ENCODE measurements at places on chromosomes 12 and 14.

- no peak for DNase-seq
Measured at GRCh38 chr12:96047229-96048211, 12.1 kb upstream of the LTA4H start.

DNA sequence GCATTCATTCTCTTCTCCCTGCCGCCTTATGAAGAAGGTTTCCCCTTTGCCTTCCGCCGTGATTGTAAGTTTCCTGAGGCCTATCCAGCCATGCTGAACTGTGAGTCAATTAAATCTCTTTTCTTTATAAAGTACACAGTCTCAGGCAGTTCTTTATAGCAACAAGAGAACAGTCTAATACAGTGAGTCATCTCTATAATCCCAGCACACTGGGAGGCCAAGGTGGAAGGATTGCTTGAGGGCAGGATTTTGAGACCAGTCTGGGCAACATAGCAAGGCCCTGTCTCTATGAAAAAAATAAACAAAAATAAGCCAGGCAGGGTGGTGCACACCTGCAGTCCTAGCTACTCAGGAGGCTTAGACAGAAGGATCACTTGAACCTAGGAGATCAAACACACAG lies 259.9 kb downstream of the CEP128 start:
- DNase-seq: no peak

GRCh38 chr14:72201645-72202044 lies 269.4 kb downstream of the RGS6 start:
- DNase-seq: no peak

- DNase-seq: peak; percentile 64
Measured at GRCh38 chr14:60249321-60250256, 568 bp downstream of the PPM1A start.

DNA sequence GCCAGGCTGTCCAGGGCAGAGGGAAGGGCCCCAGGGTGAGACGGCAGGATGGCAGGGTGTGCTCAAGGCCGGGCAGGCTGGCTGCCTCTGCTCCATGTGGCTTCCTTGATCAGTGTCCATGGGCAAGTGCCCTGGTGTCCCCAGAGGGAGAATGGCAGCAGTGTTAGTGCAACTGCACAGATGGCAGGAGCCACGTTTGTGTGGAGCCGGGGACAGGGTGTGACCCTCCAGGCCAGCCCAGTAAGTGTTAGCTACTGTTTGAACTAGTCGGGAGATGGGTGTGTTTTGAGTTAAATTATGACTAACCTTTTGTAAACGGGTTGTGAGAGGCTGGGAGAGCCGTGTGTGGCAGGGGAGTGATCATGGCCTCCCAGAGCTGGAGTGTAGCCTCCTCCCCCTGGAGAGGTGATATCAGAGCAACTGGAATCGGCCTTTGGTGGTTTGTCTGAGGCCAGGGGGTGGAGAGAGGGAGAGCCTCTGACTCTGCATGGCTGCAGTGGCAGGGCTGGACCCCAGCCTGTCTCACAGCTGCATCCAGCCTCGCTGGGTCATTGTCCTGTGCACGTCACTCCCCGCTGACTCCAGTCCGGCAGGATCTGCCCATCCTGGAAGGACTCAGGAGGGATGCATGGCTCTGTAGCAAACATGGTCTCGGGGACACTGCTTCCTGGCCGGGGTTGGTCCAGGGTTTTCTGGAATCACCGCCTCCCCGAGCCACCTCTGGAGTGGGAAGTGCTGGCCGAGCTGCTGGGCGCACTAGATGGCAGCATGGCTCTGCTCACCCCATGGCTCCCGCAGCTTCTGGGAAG lies 27.8 kb downstream of the AACS start:
- DNase-seq: no peak

DNA sequence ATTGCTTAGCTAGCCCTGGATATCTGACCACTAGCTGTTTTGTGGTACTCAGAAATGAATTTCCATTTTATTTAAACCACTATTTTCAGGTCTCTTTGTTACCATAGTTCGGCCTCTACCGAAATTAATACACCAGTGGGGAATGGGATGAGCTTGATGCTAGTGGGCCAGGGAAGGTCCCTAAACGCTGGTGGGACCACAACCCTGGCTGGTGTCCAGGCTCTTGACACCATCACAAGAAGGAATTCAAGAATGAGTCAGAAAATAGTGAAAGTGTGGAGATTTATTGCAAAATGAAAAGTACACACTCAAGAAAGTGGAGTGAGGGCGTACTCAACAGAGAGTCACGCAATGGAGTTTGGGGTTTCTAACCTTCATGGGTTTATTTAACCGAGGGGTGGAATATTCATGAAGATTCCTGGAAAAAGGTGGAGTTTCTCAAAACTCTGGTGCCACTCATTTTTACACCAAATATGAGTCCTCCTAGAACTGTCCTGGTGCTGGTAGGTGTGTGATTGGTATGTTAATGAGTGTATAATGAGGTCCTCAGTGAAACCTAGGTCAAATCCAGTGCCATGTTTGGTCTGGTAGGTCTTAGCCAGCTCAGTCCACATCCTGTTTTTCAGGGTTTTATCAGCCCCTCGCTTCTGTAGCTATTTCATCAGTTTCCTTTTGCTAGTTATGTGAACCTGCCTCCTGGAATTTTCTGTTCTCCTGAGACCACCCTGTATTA lies 38.9 kb upstream of the LRP6 start:
- DNase-seq: no peak

GRCh38 chr12:120797677-120798642 lies 72.3 kb downstream of the ACADS start:
- DNase-seq: peak; percentile 13

DNA sequence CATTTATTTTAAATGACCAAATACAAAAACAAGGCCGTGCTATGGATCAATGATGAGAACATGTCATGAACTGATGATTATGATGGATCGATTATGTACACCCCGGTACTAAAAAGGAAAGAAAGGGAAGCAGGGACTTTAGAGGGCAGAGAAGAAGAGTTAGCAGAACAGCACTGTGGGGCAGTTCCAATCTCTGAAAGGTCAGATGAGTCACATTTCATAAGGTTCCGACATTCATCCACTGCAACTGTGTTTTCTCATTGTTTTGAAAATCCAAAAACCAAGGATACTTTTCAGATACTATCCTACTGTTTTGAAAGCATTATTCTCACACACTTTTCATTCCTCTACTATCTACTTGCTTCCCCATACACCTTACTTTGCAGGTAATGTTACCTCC lies 169.3 kb downstream of the STXBP6 start:
- DNase-seq: no peak

DNA sequence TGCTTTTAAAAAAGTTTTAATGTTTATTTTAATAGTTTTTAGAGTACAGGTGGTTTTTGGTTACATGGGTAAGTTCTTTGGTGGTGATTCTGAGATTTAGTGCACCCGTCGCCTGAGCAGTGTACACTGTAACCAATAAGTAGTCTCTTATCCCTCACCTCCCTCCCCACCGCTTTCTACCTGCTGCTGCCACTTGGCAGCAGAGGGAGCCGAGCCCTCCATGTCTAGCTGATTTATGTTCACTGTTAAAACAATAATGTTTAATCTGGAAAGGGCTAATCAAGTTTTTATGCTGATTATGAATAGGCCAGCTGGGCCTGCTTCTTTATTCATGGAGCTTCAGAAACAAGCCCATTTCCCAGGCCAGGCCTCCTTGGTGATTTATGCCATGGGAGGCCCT lies 73.1 kb downstream of the ADCK1 start:
- no peak for DNase-seq

- DNase-seq: peak; percentile 27
Measured at GRCh38 chr12:109739747-109740693, 26.4 kb downstream of the FAM222A start.

DNA sequence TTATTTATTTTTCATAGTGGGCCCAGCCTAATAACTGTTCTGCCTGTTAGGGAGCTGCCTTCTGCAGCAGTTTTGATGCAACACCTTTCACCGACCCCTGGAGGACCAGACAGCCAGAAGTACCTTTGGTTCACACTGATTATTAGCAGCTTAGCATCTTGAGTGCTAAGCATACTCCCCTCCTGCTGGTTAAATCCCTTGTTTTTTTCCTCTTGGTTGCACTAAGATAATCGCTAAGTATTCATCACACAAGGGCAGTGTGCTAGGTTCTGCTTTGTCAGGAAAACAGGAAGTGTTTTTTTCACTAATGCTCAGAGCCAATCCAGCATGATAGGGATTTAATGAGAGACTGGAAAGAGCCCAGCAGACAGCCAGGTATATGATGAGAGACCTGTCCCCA lies 437.0 kb downstream of the FUT8 start:
- no peak for DNase-seq

DNA sequence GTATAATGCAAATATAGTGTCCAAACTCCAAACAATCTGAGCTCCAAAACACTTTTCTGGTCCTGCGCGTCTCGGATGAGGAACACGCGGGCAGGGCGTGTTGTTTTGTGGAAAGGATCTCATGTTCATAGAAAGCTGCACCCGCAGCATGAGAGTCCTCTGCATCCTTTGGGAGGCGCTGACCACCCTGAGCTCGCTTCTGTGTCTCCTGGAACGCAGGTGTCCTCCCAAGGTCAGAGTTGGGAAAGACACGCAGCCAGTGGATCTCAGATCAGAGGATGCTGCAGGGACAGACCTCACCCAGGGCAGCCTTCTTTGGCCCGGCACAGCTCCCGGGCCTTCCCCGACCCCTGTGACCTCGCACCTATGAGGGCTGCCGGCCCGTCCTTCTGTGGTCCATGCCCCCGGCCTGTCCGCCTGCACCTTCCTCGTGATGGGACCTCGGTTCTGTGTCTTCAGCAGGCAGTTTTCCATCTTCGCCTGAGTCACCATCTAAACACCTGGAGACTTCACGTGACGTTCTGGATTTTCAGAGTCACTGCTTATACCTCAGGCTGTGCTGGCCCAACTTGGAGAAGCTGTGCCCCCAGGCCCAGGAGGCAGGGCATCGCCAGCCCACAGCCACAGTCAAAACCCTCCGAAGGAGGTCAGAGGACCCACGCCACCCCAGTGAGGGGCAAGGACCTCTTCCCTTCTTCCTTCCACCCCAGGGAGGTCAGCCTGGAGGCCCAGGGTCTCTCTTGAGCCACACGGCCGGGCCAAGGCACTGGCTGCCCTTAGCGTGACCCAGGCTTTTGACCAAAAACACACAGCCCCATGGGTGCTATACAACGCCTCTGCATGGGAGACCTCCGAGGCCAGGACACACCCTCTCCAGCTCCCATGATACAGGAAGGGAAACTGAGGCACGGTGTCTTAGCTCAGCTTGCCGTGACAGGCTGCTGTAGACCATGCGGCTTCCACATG lies 25.9 kb downstream of the MMP17 start:
- DNase-seq: no peak

DNA sequence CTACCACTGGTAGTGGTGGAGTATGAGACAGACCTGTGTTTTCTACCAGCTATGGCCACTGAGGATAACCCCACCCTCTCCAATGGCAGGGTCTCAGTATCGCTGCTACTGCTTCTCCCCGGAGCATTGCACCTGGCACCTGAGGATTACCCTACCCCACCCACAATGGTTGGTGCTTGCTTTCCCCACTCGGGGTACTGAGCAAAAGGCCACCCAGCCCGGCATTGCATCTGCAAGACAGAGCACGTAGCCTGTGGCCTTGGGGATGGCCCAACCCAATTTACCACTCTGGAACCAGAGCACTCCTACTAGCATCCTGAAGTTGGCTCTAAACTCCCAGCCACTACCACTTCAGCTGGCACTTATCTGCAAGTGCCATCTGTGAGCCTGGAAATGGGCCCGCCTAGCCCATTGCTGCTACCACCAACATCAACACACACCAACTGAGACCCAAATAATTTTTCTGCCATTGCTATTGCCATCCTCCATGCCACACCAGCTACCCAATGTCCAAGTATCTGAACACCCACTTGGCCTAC lies 145.7 kb downstream of the CNTN1 start:
- no peak for DNase-seq

DNA sequence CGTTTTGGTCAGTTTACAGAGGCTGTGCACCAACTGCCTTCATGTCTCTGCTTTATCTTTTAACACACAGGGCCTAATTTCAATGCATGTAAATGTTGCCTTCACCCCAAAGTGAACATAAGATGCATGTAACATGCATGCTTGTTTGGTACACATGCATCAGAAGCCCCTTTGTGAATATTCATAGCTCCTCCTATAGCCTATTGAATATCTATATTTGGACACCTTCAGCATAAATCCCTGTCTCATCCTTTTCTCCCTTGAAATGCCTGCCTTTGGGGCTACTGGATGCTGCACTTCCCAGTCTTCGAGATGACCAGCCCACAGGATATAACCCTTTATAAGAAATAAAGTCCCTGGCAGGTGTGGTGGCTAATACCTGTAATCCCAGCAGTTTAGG lies 57.7 kb upstream of the FAM181A start:
- DNase-seq: no peak

DNA sequence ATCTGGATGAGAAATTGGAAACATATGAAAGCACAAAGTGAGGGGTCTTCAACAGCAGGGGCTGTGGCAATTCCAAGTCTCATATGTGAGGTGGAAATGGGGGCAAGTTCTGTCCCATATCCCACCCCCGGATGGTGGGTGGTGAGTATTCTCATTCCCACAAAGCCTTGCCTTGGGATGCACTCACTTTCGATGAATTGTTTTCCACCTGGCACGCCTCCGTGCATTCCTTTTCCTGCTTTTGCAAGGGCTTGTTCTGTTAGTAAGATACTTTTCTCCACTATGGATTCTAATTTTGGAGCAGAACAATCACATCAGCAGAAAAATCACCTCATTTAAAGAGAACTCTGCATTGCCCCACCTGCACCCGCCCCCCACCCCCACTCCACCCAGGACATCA lies 3.1 kb downstream of the LACRT start:
- DNase-seq: no peak

- DNase-seq: no peak
Measured at GRCh38 chr12:7624478-7624877, 41.2 kb downstream of the APOBEC1 start.

DNA sequence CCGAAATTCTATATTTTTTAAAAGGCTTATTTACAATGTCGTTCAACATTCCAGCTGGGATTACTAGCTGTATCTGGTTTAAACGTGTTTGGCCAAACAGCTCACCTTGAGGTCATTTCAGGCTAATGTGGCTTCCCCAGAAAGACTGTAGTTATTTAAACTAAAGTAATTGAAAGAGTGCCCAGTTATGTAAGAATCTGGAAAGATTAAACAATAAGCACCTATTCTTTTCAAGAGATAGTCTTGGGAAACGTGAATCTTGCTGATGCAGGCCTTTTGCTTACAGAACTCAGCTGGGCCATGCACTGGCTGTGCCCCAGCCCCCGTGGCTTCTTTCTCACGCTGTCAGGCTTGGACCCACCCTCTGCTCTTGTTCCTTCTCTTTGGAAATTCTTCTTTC lies 24.4 kb downstream of the GLRX5 start:
- DNase-seq: no peak

DNA sequence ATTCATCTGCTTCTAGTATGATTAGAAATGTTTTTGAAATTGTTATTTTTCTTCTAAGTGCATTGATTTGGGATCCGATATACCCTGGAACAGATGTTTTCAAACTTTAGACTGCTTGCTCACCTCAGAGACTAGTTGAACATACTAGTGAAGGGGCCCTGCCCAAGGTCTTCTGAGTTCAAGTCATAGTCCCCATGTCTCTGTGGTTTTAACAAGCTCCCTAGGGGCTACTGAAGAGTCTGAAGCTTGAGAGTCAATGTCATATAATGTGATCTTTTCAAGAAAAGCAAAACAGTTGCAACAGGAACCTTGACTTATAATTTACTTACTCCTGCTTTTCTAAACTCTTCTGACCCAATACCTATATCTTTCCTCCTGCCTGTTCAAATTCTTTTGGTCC lies 7.5 kb upstream of the UBE2N start:
- DNase-seq: no peak

Measured in stimulated activated naive CD8-positive, alpha-beta T cell treated with anti-CD3 and anti-CD28 coated beads, Interleukin-15, Interleukin-2, amounts not matched to agents 100 U/mL and 50 U/mL, for 24 hours (primary cell).